HS-5 (cell line): ENCODE measurements at places on chromosomes 1 and 21.

DNA sequence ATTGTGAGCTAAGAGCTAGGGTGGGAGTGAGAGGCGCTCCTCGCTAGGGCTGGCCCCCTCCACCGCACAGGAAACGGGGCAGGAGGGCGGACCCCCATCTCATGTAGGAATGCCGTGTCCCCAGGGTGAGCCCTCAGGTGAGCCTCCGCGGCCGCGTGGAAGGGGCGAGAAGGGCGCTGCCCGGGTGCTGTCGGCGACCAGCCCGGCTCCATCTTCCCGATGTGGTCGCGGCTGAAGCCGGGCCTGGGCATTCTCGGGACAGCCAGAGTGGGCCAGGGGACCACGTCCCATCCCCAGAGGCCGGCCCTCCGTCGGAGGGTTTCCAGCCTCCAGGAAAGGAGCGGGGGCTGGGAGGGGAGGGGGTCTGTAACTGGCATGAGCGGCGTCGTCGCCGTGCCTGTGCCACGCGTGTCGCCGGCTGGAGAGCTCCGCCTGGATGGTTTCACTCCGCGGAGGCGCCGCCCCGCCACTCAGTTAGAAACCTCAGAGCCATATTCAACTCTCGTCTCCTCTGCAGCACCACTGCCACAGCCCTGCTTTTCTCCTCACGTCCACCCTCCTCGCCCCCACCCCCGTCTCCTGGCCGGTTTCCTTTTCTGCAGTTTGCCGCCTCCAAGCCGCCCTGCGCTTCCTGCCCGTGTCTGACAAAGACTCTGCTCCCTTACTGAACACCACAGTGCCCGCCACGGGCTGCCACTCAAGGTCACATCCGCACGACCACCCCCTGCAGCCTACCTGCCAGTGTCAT lies at the start of gene TMEM269:
Gene TMEM269 (plus strand): TSS at position 46 of the 748 bp plus-strand sequence. CDS start 4,903 bp downstream, outside the sequence.
- no peak for DNase-seq

- DNase-seq = peak; percentile 25
Measured at GRCh38 chr1:50774759-50775351, 185.2 kb downstream of the FAF1 start.

- DNase-seq = no peak
Measured at GRCh38 chr1:236144446-236145150, 2.3 kb downstream of the GPR137B start.

DNA sequence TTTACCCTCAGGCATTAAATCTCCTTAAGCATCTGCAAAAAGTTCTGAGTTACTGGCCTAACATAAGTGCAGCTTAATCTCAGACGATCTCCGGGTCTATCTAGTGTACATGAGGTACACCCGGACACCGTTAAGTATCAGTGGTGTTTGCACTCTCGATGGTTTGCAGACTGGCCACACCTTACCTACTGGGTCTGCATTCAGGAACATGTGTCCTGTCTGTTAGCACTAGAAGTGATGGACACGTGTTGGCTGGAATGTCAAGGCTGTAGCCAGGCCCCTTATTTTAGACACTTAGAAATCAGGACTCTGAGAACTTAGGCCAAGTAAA lies 783 bp upstream of the AGL start:
- no peak for DNase-seq

GRCh38 chr1:90850181-90850897 lies 133.2 kb upstream of the BARHL2 start:
- DNase-seq = no peak

DNA sequence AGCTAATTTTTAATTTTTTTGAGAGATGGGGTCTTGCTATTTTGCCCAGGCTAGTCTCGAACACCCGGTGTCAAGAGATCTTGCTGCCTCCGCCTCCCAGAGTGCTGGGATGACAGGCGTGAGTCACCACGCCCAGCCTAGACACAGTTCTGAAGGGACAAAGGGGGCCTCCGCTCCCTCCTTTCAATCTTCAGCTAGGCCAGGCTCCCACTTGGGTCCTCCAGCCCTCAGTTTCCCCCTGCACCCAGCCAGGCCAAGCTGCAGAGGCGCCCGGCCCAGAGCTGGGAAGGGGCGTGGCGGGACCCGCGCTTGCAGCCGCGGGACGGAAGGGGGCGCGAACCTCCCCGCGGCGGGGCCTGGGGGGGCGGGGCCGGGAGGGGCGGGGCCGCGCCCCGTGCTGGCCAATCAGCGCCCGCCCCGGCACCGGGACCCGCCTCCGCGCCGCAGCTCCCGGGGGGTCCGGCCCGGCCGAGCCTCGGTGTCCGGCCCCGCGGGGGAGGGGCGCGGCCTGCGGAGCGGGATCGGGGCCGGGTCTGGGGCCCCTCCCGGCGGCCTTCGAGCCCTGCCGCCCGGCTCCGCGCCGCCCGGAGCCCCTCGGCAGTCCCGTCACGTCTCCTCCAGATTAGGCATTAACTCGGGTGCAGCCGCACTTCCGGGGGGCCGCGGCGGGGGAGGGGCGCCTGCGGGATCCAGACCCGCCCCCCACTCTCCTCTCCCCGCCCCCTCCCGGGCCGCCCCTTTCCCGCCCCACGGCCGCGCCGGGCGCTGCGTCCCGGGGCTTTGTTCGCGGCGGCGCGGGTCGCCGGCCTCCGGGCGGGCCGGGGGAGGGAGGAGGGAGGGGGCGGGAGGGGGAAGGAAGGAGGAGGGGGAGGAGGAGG lies 559 bp upstream of the AGRN start:
- DNase-seq = peak; percentile 16

- no peak for DNase-seq
Measured at GRCh38 chr1:230422221-230422981, 3.7 kb downstream of the PGBD5 start.

- DNase-seq = no peak
Measured at GRCh38 chr1:235947989-235948388, 81.3 kb upstream of the LYST start.

GRCh38 chr1:99407018-99407417 lies 142.7 kb downstream of the PLPPR4 start:
- DNase-seq = no peak

DNA sequence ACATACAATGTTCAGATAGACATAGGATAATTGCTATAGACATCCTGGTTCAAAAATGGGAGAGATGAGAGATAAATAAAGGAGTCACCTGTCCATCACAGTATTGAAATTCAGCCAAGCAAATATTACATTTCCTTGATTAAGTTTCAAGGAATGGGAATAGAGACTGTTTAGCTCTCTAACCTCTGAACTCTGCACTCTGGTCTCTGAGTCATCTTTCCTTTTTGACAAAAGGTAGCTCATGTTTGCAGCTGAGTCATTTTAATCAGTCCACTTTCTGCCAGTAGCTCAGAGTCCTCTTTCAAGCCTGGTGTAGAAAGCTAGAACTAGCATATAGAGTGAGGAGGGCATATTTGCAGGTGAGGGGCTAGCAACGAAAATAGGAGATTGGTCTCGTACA lies 51.4 kb upstream of the GJA8 start:
- DNase-seq = no peak

- DNase-seq = no peak
Measured at GRCh38 chr1:173270243-173270642, 63.1 kb upstream of the TNFSF4 start.

- DNase-seq = no peak
Measured at GRCh38 chr1:201539561-201540431, 869 bp downstream of the NAV1 start.

DNA sequence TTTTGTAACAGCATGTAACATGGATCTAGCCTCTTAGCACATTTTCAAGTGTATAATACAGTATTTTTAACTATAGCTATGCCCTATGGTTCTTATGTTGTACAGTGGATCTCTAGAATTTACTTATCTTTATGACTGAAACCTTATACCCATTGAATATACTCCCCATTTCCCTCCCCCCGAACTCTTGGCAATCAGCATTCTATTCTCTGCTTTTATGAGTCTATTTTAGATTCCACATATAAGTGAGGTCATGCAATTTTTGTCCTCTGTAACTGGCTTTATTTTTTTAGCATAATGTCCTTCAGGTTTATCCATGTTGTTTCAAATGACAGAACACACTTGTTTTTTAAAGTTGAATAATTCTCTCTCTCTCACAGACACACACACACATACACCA lies 3.1 kb upstream of the GBP6 start:
- DNase-seq = no peak

DNA sequence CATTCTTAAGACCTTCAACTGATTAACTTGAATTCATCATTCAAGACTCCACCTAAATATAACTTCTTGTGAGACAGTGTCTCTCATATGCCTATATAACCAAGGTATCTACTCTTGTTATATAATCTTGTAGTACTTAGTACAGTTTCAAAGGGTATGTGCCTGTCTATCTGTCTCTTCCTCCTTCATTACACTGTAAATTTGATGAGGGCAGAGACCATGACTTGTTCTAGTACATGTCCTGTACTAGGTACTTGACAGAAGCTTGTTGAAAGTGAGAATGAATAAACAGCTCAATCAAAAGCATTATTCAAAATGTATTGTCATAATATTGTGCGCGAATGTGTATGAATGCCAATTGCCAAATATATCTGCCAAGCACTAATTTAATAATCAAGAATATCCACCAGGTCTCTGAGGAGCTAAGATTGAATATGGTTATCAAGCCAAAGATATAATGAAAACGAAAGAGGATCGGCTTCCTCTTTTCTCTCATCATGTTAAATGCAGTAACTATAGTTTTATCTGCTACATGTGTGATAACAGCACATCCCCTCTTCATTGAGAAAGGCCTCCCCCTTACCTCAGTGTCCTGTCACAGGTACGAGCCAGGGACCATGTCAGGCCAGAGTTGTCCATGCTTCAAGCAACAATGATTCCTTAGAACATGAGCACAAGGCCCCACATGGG lies 117.3 kb downstream of the UCHL5 start:
- DNase-seq = no peak

DNA sequence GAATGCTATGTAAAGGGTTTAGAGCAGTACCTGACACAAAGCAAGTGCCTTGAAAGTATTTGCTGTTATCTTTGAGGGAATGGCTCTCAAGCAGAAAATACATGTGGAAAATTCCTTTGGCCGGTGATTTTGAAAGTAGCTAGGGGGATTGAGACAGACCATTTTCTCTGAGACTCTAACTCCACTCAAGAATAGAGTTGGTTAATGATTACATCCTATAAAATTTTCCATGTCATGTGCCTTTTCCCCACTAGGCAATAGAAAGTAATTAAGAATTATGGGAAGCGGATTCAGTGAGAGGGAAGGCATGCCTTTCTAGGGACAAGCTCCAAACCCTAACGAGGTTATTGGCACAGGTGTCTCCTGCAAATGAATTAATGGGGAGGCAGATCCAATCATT lies 276.0 kb downstream of the GPATCH2 start:
- DNase-seq = no peak

DNA sequence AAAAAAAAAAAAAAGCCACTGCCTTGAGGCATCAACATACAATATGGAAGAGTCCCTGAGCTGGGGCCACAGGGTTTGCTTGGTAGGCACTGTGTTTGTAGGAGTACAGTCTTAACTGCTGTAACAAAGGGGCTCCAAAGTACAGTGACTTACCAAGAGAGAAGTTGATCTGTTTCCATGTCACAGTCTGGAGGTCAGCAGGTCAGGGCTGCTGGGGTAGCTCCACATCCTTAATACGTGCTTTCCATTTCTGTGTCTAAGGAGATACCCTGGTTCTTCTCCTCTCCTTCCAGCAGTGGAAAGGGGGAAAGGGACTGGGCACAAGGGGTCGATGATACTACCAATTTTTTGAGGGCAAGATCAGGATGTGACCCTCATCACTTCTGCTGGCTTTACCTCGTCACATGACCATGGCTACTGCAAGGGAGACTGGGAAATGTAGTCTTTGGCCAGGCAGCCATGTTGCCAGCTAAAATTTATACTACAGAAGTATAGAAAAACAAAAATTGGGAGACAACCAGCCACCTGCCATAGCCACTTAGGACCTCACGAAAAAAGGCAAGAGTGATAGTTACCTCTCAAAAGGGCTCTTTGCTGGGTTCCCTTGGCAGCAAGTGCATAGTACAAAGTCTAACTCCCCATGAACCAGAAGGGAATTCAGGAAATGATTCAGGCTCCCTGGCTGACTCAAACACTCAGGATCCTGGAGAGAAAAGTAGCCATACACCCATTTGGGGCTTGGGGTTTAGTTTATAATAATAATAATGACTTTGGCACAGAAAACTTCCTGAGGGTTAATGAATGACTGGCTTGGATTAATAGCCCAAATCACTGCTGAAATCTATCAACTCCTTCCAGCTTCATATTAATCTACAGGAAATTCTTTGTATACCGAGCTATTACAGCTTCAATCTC lies 52.7 kb upstream of the ATP5PO start:
- DNase-seq = peak; percentile 45

- DNase-seq = no peak
Measured at GRCh38 chr1:24275510-24275909, 43.6 kb upstream of the GRHL3 start.

DNA sequence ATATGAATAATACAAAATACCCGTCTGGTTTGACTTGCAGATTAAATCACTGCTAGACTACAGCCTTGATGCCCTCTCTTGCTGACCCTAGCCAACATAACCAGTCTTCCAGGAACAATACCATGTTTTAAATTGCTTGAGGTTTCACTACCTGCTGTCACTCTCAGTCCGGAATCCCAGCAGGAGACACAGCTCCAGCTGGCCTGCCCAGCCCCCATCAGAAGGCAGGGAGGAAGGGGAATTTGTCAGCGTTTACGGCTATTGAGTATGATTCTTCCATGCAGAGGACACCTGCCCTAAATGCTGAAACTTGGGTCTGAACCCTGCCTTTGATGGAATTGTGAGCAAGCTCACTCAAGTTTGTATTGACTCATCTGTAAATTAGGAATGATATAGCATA lies 33.0 kb downstream of the ZNF496 start:
- no peak for DNase-seq

- peak; percentile 46 for DNase-seq
Measured at GRCh38 chr1:171220081-171220420, 28.2 kb upstream of the FMO1 start.

DNA sequence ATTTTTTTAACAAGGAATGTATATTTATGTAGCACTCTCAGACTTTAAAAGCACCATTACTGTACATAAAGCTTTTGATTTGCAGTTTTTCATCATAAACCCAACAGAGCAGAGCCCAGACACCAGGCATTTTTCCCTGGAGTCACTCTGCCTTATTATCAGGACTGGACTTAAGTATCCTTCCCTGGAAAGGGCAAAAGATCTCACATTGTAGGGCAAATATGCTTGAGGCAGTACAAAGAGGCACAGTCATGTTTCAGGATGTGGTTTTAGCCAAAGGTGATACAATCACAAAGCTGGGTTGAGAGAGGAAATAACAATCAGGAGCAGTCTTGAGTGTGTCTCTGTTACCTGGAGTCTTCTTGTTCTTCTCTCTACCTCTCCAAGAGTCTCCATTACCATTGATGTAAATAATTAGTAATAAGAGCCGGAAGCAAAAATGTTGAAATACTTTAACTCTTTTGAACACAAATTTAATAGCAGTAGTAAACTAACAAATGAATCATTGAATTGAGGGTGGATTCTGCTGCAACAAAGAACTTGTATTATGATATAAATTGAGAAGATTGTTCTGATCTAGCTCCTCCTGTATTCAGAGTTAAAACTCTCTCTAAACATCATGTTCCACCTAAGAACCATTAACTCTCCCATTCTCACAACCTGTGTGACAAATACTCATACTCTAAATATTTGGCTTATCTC lies 160.5 kb downstream of the LTN1 start:
- peak; percentile 6 for DNase-seq

DNA sequence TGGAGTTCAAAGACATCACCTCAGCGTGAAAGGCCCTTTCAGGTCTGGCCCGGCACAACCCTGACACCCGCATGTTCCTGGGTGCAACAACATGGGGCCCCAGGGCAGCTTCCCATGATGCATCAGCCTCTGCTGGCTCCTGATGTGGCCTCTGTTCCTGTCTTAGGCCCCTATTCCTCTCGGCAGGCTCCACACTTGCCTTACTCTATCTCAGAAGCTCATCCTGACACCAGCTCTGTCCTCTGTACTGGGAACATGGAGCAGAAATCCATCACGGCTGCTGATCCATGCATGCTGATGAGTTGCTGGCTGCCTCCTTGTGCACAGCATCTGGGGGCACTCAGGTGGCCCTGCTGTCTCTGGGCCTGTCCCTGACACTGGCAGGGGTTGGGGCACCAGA lies 74.6 kb downstream of the ADARB1 start:
- no peak for DNase-seq
